CD4-positive, alpha-beta T cell (primary cell): ENCODE measurements at places on chromosomes 2 and 18. TPM values are rescaled to one million over a fixed set of nuclear protein-coding genes. Genes with fewer than 3 reads are reported as not detected.

Gene SKOR2
- not detected for total RNA-seq

Gene AKAIN1
- not detected for total RNA-seq

Gene CIB4
- not detected for total RNA-seq

Gene CDH7
- not detected for total RNA-seq

Gene TUBB8B
- not detected for total RNA-seq

Gene SERPINB10
- not detected for total RNA-seq

Gene SNX17
- total RNA-seq: 66.3 TPM

Gene CELF4
- not detected for total RNA-seq

Gene BMPR2
- 12.8 TPM for total RNA-seq

Gene UGT1A9
- total RNA-seq: not detected

Gene RAMP1
- not detected for total RNA-seq

Gene CDH2
- total RNA-seq: not detected

Gene UGT1A4
- total RNA-seq: not detected

Gene ACSL3
- total RNA-seq: 65.5 TPM

Gene PLCL1
- total RNA-seq: 28.3 TPM
